ENCODE measurements at places on chromosomes 3 and 15. TPM values are rescaled to one million over a fixed set of nuclear protein-coding genes. Genes with fewer than 3 reads are reported as not detected.

Gene BCHE
- 2.8 TPM for polyA plus RNA-seq

GRCh38 chr15:75397494-75397893, 29.1 kb upstream of the MAN2C1 start:
- no peak for DNase-seq

DNA sequence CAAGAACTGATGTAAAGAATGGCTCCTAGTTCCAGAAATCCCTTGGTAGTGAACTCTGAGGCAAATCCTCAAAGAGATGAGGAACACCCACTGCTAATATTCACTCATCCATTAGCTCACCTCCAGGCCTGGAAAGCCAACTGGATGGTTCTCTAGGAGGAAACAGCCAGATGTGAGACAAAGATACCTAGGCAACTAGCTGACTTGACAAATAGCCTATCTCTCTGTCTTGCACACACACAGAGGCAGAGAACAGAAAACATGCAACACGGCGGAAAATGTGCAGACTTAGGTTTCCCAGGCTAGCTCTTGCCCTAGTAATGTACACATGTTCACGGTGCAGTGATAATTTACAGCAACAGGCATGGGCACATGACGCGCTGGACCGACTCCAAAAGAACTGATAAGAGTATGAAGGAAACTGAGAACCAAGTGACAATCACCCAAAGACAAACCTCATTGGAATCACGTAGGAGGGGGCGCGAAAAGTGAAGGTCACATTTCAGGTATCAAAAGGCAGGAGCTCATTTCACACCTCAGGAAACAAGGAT, 318.1 kb downstream of the FOXP1 start:
- DNase-seq, result peak; percentile 40

- no peak for DNase-seq
These were observed 411.7 kb downstream of the NAALADL2 start for GRCh38 chr3:175270866-175271265.

Gene HTR3E
- polyA plus RNA-seq, result not detected

DNA sequence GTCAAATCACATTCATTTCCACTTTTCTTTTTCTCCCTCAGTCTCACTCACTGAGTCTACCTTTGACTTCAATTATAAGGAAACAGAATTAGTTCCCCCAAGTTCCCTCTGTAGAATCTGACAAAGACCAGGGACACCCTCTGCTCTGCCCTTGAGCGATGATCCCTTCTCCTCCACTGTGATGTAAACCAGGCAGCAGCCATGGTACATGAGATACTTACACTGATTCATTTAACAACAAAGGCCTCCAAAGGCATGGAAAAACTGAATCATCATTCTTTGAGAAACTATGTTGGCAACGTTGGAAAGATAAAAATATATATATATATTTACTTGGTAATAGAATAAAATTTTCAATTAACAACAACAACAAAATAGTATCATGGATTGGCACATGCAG, 84.1 kb downstream of the P3H2 start:
- DNase-seq, result no peak

DNA sequence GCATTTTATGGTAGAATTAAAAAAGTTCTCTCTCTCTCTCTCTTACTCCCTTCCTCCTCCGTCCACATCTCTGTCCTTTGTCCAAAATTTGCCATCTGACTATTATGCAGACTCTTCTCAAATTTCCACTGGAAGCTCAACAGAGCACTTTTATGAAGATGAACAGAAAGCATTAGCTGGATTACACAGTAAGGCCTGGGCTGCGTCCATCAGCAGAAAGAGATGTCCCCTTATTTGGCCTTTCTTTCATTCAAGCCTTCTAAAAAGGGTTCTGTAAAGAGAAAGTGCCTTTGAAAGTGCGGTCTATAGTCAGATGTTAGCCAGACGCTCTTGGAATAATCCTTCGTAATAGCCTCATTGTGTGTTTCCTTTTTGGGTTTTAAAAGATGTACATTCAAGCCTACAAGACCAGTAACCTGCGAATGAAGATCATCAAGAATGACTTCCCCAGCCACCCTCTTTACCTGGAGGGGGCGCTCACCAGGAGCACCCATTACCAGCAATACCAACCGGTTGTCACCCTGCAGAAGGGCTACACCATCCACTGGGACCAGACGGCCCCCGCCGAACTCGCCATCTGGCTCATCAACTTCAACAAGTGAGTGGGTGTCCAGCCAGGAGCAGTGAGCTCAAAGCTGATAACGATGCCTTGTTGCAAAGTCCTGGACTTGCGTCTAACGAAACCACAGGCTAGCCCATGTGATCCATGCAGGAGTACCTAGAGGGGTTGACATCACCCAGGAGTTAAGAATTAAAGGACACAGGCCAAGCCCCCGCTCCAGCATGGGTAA, 53.1 kb downstream of the MESD start:
- no peak for DNase-seq

DNA sequence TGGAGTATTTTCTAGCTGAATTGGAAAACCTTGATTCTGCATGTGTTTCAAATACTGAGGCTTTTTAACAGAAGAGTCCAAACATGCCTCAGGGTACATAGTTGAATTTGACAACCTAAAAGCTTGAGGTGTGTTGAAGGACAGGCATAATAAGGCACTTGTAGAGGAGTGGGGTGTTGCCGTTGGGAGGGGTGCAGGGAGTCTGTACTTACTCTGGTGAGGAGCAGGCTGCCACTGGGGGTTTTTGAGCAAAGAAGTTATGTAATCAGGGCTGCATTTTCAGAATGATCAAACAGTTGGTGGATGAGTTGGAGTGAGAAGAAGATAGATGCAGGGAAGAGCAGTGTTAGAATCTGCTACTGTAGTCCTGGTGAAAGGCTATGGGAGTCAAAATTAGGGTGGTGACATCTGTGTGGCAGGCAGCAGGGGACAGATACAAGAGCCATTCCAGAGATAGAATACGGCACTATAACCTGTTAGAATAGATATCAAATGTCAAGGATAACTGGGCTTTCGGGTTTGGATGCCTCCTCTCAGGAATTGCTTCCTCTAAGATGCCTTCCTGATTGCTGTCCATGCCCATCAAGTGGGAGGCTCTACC, 161.6 kb downstream of the GHSR start:
- DNase-seq, result no peak

Gene ECE2
- not detected for polyA plus RNA-seq

Gene WDR49
- 0.43 TPM for polyA plus RNA-seq

GRCh38 chr3:42730294-42730693, 27.7 kb upstream of the HHATL start:
- no peak for DNase-seq

- DNase-seq, result no peak
These were observed 658.2 kb upstream of the CCDC54 start for GRCh38 chr3:106719077-106719476.

- no peak for DNase-seq
These were observed 3.6 kb downstream of the RTP2 start for GRCh38 chr3:187698499-187699399.

DNA sequence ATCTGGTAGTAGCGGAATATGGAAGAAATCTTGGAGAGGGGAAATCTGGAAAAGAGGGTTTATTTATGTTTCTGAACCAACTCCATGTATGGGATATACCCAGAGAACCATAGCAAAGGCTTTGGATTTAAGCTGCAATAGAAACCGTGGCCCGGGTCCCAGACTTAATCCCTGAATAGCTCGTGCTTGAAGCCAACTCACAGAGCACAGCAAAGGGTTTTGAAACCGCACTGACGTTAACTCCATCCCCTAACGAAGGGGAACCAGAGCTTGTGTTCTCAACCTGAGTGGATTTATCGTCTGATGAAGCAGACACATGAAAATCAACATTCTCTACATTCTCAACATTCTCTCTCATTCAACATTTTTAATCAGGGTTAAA, 154.6 kb downstream of the APBA2 start:
- DNase-seq, result no peak

GRCh38 chr3:128076483-128077201, 24.4 kb downstream of the SEC61A1 start:
- DNase-seq, result peak; percentile 10

DNA sequence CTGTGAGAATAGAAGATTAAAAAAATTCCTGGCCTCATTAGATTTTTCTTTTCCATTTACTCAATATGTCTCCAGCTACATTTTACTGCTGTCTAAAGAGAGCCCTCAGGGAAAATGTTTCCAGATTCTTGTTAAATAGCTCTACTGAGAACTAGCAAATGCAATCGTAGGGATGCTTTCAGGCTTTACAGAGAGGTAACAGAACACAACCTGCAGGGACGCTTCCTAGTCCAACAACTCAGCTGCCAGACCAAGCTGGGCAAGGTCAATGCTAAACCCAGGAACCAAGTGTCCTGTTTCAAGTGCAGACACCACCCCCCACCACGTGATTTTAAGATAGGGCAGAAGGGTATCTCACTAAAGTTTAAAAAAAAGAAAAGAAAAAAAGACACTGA, 25.2 kb downstream of the ARHGEF3 start:
- DNase-seq, result peak; percentile 27

DNA sequence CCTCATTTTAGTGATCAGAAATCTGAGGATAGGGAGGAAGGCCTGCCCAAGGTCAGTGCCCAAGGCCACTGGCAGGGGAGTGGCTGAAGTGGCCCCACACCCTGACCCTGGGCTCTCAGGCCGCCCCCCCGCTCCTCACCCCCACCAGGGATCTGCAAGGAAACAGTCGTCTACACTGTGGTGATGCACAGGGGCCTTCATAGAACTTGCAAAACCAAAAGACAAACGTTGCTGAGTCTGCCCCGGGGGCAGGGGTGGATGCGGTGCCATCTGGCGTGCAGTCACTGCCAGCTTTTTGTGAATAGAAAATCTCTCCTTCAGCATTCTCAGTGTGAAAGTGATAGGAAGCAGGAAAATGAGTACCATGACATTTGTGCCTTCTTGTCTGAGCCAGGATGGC, 41.3 kb downstream of the WHAMM start:
- no peak for DNase-seq

GRCh38 chr3:13193320-13194284, 120.4 kb upstream of the IQSEC1 start:
- DNase-seq, result no peak

Gene GPR62
- polyA plus RNA-seq, result 0.41 TPM

Gene GP9
- polyA plus RNA-seq, result 0.49 TPM

Gene FBXL2
- polyA plus RNA-seq, result 10.8 TPM

DNA sequence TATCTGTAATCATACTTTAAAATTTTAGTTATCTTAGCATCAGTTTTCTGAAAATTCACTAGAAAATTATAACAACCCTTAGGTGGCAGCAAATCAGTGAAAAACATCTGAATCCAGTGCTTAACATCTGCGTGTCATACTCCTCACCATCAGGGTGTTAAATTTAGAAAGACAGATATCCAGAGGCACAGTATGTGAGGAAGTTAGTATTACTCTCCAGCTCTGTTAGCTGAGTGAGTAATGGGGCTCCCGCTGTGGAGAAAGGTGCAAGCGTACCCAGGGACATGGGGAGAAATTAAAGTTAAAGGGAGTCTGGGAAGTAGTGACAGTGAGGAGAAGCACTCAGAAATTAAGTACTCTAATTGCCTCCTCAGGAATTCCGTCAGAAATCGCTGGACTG, 50.9 kb downstream of the CEP63 start:
- no peak for DNase-seq

Gene HCLS1
- 11.7 TPM for polyA plus RNA-seq

DNA sequence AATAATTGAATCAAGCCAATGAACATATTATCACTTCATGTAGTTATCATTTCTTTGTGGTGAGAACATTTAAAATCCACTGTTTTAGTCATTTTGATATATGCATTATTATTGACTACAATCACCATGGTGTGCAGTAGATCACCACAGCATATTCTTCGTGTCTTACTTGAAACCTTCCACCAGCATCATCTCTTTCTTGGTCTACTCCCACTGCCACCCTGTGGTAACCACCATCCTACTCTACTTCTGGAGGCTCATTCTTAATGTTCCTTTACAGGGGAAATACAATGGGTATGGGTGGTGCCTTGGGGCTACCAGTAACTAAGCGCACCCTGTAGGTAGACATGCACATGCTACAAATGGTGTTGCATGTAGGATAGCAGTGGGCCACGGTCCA, 25.4 kb downstream of the PXK start:
- no peak for DNase-seq

DNA sequence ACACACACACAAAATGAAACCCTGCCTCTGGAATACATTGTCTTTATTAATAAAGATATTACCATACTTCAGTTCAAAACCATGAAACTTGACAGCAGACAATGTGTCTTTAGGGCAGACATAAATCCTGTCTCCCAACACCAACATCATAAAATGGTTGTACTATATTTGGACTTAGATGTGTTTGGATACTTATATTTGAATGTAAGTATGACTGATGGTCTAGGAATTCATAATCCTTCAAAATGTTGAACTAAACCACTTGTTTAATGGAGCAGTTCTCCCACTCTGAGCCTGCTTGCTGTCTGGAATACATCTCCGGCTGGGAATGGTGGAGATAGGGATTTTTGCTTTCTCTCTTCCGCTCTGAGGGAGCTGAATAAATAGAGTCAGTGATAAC, 10.6 kb downstream of the FBN1 start:
- DNase-seq, result no peak

DNA sequence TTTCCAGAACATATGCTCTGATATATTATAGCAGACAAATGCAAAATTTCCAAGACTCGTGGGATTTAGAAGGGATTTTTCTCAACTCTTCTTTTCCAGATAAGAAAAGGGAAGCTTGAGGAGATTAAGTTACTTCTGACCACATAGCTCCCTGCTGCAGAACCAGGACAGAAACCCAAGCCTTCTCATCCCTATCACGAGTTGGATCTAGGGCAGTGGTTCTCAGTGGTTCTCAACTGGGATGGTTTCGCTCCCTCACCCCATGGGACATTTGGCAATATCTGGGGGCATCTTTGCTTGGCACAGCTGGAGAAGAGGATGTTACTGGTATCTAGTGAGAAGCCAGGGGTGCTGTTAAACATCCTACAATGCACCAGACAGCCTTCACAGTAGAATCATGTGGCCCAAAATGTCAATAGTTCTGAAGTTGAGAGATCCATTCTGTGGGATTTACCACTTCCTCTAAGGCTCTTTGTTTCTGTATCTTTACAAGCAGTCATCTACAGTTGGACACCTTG, 64.2 kb downstream of the LIPC start:
- no peak for DNase-seq

GRCh38 chr3:16090024-16090423, 84.5 kb upstream of the GALNT15 start:
- no peak for DNase-seq

All from kidney (tissue), 22 donors.